ENCODE measurements at places on chromosomes 3 and 15.

GRCh38 chr3:184683234-184683633 lies 28.6 kb downstream of the MAGEF1 start:
- no peak for DNase-seq

GRCh38 chr3:67228136-67228535 lies 230.0 kb downstream of the KBTBD8 start:
- no peak for DNase-seq

DNA sequence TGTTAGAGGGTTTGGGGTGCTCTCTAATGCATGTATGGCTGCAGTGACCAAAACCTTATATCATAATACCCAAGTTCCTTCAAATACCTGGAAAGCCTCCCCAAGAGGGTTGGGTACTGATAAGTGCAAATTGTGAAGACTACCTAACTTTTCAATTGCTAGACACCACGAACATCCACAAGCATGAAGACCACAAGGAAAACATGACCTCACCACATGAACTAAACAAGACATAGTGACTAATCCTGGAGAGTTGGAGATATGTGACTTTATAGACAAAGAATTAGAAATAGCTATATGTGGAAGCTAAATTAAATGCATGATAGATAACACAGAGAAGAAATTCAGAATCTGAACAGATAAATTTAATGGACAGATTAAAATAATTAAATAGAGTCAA lies 23.9 kb upstream of the AADACL2 start:
- DNase-seq = no peak

- no peak for DNase-seq
Observed at GRCh38 chr3:59660376-59660775, 610.6 kb upstream of the CFAP20DC start.

GRCh38 chr3:131883086-131883485 lies 151.7 kb downstream of the CPNE4 start:
- no peak for DNase-seq

- DNase-seq = no peak
Observed at GRCh38 chr15:34341381-34342212, 1.3 kb downstream of the NOP10 start.

All from GM12864 (cell line).